ENCODE measurements at places on chromosomes 3 and 15.

DNA sequence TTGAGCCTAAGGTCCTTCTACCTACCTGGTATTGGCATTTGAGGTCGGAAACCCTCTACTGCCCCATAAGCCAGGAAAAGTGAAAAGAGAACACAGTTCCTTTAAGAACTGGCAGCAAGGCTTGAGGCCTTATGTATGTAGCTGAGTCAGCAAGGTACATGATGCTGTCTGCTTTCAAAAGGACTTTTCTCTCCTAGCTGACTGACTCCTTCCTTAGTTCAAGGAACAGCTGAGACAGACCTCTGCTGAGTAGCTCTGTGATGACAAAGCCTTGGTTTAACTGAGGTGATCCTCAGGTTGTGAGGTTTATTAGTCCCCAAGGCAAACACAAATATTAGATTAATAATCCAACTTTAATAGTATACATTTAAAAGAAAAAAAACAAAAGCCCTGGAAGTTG, 45.8 kb downstream of the ADPGK start:
- DNase-seq = no peak

DNA sequence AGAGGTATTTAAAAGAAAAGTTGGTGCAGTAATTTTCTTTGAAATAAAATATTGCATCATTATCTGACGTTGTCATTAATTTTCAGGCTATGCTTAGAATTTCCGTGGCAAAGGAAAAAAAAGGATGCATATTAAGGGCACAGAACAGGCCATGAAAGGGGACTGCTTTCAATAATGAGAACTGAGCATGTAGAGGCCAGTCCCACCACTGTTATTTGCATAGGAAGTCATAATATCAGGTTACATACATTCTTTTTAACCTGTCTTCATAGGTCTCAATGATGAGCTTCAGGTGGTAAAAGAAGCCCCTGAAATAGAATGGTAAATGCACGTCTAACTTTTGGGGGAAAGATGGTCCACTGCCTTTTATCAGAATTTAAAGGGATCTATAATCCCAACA, 272.1 kb upstream of the ALCAM start:
- no peak for DNase-seq

DNA sequence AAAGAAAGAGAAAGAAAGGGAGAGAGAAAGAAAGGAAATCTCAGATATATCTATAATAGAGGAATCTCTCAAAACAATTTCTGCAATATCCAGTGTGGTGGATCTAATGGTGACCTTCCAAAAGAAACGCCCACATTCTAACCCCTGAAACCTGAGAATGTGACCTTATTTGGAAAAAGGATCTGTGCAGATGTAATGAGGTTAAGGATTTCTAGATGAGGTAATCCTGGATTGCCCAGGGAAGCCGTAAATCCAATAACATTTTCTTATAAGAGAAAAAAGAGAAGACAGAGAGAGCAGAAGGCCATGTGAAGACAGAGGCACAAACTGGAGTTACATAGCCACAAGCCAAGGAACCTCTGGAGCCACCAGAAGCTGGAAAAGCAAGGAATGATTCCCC, 307.6 kb downstream of the ZBTB20 start:
- DNase-seq = no peak

DNA sequence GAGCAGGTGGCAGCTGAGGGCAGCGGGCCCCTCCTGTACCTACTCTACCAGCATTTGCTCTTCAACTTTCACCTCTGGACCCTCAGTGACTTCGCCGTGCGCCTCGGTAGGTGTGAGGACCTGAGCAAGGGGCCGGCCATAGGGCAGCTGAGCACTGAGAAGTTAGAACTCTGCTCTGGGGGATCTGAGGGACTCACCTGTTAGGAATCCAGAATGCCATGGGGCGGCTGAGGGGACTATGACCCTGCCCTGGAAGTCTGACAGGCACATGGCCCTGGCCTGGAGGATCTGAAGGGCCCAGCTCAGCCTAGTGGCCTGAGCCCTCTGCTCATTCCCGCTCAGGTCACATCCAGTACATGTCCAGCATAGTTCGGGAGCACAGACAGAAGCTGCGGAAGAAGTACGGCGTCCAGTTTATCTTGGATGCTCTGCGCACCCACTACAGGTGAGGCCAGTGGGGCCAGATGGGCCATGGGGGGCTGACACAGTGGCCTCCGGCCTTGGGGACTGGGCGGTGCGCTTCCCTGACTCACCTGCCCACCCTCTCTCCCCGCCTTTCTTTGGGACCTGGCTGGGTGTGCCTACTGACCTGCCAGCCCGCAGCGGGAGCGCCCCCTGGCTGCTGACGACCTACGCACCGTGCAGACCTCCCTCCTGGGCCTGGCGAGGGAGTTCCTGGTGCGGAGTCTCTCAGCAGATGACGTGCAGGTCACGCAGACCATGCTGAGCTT, 18.8 kb downstream of the NBEAL2 start:
- peak; percentile 52 for DNase-seq

GRCh38 chr15:90336705-90337141, 15.4 kb upstream of the ZNF774 start:
- DNase-seq = no peak

All from stimulated activated CD8-positive, alpha-beta memory T cell treated with anti-CD3 and anti-CD28 coated beads, Interleukin-4, amount 100 ng/mL, for 4 hours (primary cell).